ENCODE measurements at places on chromosomes 6 and 20.
A peak's percentile ranks its signal among the peaks of the same experiment; 100 is the strongest.

DNA sequence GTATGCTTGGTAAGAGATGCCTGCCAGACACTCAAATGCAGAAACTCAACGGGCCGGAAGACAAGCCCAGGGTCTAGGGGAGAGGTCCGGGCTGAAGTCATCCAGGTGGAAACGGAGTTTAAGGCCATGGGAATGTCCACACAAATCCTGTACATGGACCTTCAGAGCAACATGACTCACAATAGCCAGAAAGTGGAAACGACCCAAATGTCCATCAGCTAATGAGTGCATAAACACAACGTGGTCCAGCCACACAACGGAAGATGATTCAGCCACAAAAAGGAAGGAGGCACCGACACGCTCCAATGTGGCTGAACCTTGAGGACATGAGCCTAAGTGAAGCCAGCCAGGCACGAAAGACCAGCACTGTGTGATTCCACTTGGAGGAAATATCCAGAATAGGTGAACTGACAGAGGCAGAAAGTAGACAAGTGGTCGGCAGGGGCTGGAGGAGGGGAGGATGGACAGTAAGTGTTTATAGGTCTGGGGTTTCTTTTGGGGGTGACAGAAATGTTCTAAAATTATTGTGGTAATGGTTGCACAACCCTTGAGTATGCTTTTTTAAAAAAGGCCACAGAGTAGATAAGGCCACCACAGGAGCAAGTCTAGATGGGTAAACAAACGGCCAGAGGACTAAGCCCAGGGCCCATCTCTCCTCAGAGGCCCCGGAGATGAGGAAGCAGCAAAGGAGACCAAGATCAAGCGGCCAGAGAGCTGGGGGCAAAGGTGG, 105.6 kb downstream of the PREX1 start:
- DNase-seq = no peak

GRCh38 chr20:50146732-50147662, 6.5 kb downstream of the PEDS1 start:
- peak; percentile 78 for DNase-seq

- no peak for DNase-seq
Observed at GRCh38 chr20:62952968-62953838, 694 bp downstream of the SLC17A9 start.

- DNase-seq = no peak
Observed at GRCh38 chr20:36017048-36017951, 48.9 kb downstream of the CNBD2 start.

GRCh38 chr20:57399587-57400155, 8.5 kb downstream of the RBM38 start:
- DNase-seq = no peak

DNA sequence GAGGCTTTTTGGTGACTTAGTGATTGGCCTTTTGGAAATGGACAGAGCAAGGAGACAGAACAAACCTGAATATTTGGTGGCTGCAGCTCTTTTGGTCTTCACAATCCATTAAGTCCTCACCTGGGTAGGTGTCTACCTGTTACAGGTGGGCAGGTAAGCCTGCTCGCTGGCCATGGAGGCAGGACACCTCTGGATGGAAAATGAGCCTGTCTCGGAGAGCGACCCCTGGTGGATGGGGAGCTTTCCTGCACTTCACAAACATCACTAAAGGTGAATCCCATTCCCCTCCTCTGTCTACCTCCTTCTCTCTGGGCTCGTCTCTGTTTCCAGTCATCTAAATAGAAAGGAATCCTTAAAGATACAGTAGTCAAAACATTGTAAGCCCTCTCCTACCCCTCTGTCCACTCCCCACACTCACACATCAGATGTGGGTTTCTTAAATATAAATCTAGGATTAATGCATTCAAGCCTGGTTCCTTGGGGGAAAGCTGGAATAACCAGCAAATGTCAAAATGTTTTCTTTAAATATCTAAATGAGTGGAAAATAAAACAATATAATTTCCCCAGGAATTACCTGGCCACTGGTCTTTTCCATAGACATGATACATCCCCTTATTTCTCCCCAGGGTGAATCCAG, 304.9 kb downstream of the CDH26 start:
- no peak for DNase-seq

Data from keratinocyte (primary cell).